Left renal cortex interstitium (tissue), 4 donors: ENCODE measurements at places on chromosomes 3 and 15.

DNA sequence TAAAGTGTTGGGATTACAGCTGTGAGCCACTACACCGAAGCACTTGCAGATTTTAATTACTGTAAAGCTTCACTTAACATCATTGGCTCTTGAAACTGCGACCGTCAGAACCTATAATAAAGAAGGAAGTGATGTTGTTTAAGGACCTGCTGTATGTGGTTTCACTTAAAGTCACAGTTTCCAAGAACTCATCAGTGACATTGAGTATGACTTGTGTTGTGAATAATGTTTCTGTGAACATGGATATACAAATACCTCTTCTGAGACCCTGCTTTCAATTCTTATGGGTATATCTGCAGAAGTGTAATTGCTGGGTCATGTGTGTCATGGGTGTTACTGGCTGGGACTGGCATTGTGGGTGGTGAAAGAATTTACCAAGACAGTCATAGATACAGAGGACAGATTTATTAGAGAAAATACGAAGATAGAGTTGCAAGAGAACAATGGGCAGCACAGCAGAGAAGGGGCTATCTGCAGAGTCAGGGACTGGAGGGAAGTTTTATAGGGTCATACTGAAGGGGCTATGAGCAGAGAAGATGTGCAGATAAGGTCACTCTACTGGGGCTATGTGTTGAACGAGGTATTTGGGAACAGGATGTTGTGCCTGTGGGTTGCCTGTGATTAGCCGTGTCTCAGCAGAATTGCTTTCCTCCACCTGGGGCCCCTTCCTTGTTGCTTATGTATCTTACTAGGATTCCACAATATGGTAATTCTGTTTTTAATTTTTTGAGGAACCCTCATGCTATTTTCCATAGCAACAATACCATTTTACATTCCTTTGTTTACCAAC is 4.5 kb downstream of the NDUFB5 start:
- DNase-seq, result no peak

DNA sequence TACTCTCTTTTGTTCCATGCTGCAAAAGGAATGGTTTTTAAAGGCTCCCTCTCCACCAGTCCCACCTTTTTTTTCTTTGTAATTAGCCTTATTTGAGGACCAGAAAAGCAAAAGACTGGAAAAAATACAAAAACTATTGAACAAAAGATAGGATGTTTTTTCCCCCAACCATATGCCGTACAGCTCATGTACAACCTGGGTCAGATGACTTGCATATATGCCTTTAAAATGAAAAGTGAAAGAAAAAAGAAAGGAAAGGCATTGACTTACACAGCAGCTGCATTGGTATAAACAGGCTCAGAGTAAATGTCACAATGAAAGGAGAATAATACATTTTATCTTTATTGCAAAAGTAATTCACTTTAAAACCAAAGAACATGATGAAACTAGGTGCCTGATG is 69.5 kb upstream of the CMC1 start:
- DNase-seq, result no peak

DNA sequence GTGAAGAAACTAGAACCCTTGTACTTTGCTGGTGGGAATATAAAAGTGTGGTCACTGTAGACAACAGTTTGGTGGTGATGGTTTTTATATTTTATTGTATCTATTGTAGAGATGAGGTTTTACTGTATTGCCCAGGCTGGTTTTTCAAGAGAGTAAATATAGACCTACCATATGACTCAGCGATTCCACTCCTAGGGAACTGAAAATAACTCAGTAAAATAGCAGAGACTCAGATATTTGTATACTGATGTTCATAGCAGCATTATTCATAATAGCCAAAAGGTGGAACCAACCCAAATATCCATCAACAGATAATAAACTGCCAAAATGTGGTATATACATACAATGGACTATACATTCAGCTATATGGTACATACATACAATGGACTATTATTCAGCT is 68.8 kb upstream of the IL12A start:
- DNase-seq, result no peak

GRCh38 chr15:94206463-94207167 is 24.7 kb upstream of the MCTP2 start:
- DNase-seq, result no peak

DNA sequence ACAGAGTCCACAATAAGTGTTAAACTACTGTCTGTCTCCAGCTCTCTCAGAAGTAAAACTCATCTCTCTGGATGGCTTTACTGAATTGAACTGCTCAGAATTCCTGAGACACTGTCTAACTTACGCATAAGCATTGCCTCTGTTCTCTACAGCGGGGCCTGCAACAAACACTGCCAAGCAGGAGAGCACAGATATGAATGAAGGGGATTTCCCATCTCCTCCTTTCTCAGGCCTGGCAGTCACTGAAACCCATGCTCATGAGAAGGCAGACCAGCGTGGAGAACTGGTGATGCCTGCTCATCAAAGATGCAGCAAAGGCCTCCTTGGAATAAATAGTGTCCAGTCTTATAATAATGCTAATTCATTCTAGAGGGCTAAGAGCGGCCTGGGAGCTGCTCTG is 10.3 kb downstream of the RASGRP1 start:
- DNase-seq, result no peak

GRCh38 chr3:141337523-141337854 is 30.8 kb upstream of the ZBTB38 start:
- DNase-seq, result no peak

DNA sequence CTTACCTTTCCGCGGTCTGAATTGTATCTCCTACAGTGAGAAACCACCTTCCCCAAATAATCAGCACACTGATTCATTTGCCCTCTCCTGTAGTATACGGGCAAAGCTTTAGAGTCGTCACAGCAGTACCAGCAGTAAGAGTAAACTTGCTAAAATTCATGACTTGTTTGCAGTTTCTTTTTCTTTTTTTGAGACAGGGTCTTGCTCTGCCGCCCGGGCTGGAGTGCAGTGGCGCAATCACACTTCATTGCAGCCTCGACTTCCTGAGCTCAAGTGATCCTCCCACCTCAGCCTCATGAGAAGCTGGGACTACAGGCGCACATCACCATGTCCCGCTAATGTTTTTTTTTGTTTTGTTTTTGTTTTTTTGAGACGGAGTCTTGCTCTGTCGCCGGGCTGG is 11.9 kb downstream of the SCAMP5 start:
- no peak for DNase-seq
